ENCODE measurements at places on chromosomes 2 and 18. TPM values are rescaled to one million over a fixed set of nuclear protein-coding genes. Genes with fewer than 3 reads are reported as not detected.

Gene LGALSL
- 2.2 TPM for total RNA-seq

Gene CHRNA1
- not detected for total RNA-seq

Gene NPHP1
- 1.6 TPM for total RNA-seq

Gene EDAR
- not detected for total RNA-seq

Gene SERPINB3
- total RNA-seq: not detected

Gene GPR39
- total RNA-seq: not detected

Gene CCDC85A
- not detected for total RNA-seq

Gene RIT2
- not detected for total RNA-seq

Gene EVX2
- total RNA-seq: not detected

Gene SLC4A3
- not detected for total RNA-seq

Gene INO80D
- 52.1 TPM for total RNA-seq

Gene CRYGD
- total RNA-seq: not detected

Gene HTRA2
- total RNA-seq: 49.4 TPM

Gene FAM124B
- not detected for total RNA-seq

Gene ALPI
- total RNA-seq: not detected

Gene SPP2
- total RNA-seq: not detected

Gene GALNT13
- total RNA-seq: not detected

Gene CBLN2
- total RNA-seq: not detected

Gene TTLL4
- total RNA-seq: 37.2 TPM

Gene IL36A
- total RNA-seq: not detected

Gene SLC30A3
- total RNA-seq: 0.27 TPM

Gene GKN1
- total RNA-seq: not detected

Gene FAP
- not detected for total RNA-seq

Gene CKAP2L
- total RNA-seq: 1.2 TPM

Gene FBXO41
- 25.7 TPM for total RNA-seq

Gene FZD7
- 0.33 TPM for total RNA-seq

Gene NYAP2
- total RNA-seq: not detected

Gene CFC1
- not detected for total RNA-seq

Gene LAMA1
- total RNA-seq: not detected
